ENCODE measurements at places on chromosomes 4 and X.

- no peak for DNase-seq
Observed at GRCh38 chr4:6464842-6465588, 7.4 kb downstream of the PPP2R2C start.

GRCh38 chr4:67273666-67274065, 271.6 kb downstream of the CENPC start:
- DNase-seq, result no peak

GRCh38 chrX:112734290-112734689, 54.6 kb upstream of the LHFPL1 start:
- DNase-seq, result no peak

GRCh38 chrX:96569034-96569433, 115.6 kb upstream of the DIAPH2 start:
- DNase-seq, result no peak

DNA sequence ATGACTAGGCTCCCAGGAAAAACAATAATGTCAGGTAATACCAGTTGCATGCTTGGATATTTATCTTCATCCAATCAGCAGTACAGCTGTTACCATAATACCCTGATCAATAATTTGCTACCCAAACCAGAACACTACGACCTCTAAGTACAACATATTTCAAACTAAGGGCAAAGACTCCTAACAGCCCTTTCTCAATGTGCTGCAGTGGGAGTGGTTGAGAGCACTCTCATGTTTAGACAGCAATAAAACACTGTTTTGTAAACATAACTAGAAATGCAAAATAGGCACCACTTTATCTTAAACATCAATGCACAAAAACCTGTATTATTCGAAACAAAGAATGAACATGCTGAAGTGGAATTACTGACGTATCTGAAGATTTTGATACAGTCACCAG, 28.9 kb downstream of the PPARGC1A start:
- DNase-seq, result no peak

- DNase-seq, result peak; percentile 0
Observed at GRCh38 chrX:140572724-140573123, 67.9 kb upstream of the SOX3 start.

DNA sequence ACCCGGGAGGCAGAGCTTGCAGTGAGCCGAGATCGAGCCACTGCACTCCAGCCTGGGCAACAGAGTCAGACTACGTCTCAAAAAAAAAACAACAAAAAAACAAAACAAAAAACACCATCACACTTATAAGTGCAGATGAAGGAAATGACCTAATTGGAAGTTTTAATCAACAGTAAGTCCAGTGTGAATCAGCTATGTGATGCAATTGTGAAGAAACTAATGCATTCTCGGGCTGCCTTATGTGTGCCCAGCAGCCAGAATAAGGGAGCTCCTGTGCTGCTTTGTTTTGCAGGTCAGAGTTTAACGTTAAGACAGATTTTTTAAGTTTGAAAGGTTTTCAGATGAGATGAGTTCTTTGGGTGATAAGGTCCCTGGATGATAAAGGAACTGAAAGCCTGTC, 10.8 kb downstream of the DAPP1 start:
- no peak for DNase-seq

GRCh38 chrX:53695946-53696549, 9.5 kb upstream of the HUWE1 start:
- no peak for DNase-seq

DNA sequence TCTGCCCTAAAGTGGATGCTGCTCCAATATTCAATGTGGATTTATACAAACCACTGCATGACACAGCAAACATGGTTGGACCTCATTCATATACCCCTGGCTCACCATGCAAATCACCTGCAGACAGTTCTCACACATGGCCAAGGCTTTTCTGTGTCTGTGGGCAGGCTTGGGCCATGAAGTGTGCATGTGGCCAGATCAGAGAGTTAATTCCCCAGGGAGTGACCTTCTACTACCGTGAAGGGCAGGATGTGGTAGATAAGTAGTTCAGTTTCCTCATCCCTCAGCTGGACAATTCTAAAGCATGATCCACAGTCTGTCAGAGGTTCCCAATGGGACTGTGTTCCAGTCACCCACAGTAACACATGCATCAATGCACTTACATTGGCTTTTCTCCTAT, 24.6 kb upstream of the BCLAF3 start:
- no peak for DNase-seq

GRCh38 chr4:7195141-7195515, 2.8 kb downstream of the SORCS2 start:
- DNase-seq, result no peak

DNA sequence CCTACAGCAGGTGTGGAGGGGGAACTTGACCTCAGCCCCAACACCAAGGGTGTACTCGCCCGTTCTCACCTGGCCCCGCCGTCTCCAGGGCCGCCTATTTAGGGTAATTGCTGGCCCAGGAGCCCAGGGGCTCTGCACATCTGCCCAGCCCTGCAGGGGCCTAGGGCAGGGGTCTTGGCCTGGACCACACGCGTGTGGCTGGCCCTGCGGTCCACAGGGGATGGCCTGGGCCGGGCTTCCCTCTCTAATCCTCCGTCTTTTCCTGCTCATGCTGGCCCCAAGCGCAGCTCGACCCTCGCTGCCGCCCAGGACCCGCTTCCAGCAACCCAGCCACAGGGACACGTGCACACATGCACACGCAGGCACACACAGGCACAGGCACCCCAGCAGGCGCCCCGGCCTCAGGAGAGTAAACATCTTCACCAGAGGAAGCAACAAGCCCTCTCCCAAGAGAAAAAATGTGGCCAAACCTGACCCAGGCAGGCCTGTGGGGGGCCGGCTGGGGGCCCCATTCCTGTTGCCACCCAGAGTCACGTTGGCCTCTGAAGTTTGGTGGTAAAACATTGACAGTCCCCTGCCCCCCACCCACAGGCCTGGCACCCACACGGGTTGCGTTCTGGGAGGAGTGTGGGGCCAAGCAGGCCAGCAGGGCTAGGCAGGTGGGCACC, 24.6 kb upstream of the FGFR3 start:
- DNase-seq, result no peak

- DNase-seq, result no peak
Observed at GRCh38 chr4:145852256-145852839, 86.3 kb downstream of the ZNF827 start.

- DNase-seq, result no peak
Observed at GRCh38 chrX:130789793-130790192, 113.2 kb downstream of the ENOX2 start.

GRCh38 chr4:63505714-63506460, 903.4 kb downstream of the TECRL start:
- DNase-seq, result no peak

GRCh38 chr4:70833675-70834074, 6.0 kb downstream of the GRSF1 start:
- DNase-seq, result no peak

DNA sequence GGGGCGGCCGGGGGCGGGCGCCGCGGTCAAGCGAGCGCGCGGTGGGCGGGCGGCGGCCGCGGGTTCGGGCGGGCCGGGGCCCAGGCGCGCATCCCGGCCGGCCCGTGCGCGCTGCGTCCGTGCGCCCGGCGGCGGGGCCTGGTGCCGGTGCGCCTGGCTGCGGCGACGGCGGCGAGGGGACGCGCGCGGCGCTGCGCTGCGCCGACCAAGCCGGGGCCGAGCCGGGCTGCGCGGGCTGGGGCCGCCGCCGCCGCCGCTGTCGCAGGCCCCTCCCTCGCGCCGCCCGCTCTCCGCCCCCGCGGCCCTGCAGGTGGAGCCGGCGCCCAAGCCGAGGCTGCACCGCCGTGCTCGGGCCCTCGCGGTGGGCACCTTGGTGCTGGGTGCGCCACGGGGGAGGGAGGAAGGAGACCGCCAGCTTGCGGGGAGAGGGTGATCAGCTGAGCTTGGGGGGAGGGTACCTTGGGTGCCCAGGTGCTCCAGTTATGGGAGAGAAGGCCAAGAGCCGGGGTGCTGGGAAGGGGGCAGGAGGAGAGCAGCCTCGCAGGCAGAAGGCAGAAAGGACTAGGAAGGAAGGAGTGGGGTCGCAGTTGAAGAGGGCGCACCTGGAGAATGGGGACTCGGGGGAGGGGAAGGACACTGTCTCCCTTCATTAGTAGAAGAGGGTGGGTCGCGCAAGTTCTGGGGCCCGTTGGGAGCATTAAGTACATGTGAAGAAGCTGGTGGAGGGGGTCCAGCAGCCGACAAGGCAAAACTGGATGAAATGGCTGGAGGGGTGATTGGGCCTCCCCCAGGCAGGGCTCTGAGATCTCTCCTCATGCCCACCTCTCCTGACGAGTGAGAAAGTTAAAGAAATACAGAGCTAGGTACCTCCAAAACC, at the start of gene PPP2R2C:
Gene PPP2R2C, minus strand, starts transcription at position 228 of the 877 bp plus-strand sequence. CDS start 385 bp downstream, outside the sequence.
- no peak for DNase-seq

- DNase-seq, result no peak
Observed at GRCh38 chr4:86948276-86948675, 13.5 kb downstream of the AFF1 start.

GRCh38 chr4:123423819-123424218, 27.2 kb downstream of the SPRY1 start:
- no peak for DNase-seq

- DNase-seq, result no peak
Observed at GRCh38 chrX:21691512-21692018, 33.4 kb upstream of the KLHL34 start.

- DNase-seq, result no peak
Observed at GRCh38 chrX:134180601-134181274, 56.2 kb upstream of the CCDC160 start.

DNA sequence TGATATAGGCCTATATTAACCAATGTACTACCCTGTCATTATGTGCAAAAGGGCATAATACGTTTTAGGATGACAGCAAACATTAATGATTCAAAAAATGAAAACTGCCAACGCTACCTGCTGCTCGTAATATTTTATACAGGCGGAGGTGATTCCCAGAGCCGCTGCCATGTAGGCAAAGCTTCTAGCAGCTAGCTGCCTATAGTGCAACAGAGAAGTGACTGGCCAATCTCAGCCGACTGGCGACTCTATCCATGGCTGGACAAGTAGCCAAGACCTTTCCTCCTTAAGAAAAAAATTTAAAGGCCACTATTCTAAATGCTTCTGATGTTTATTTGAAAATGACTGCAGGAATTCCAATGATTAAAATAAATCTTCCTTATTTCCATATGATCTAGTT, 1.9 kb downstream of the PPARGC1A start:
- DNase-seq, result no peak

DNA sequence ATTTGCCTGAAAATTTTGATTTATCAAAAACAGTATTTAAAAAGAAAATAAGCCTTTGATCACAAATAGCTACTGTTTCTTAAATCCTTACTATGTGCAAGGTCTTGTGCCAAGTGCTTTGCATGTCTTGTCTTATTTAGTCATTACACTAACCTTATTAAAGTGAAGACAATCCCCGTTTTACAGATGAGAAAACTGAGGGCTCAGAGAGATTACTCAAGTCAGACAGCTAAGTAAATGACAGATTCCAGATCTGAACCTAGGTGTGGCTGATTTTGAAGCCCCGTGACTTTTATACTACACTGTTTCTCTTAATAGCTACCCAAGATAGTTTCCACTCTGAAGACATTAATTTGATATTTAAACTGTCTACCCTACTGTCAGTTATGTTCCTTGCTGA, 38.2 kb downstream of the AFF2 start:
- no peak for DNase-seq

GRCh38 chrX:154459832-154460231, 1.8 kb downstream of the PLXNA3 start:
- DNase-seq, result no peak

DNA sequence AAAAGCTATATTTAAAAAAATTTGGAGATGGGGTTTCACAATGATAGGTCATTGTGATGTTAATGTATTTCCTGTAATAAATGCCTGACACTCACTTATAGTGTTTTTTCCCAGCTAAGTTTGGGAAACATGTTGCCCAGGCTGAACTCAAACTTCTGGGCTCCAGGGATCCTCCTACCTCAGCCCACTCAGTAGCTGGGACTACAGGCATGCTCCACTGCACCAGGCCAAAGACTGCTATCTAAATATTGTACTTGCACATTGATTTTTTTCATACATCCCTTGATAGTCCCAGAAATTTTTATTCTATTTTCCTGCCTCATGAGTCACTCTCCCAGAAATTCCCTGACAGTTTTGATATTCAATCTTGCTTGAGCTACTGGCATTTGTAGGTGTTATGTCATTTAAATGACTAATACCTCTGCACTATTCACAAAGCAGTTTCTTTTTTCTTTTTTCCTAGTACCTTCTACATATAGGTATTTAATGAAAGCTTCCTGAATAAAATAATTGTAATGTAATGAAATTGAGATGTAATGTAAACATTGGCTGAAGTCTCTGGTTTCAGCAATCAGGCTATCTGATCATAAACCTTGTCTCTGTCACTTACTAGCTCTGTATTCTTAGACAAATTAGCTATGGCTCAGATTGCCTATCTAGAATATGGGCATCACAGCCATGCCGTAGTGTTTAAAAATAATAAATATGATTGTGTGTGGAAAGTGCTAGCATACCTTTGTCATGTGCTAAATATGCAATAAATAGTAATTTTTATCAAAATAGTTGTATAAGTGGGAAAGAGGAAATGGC, 1973.0 kb upstream of the AGA start:
- DNase-seq, result no peak

DNA sequence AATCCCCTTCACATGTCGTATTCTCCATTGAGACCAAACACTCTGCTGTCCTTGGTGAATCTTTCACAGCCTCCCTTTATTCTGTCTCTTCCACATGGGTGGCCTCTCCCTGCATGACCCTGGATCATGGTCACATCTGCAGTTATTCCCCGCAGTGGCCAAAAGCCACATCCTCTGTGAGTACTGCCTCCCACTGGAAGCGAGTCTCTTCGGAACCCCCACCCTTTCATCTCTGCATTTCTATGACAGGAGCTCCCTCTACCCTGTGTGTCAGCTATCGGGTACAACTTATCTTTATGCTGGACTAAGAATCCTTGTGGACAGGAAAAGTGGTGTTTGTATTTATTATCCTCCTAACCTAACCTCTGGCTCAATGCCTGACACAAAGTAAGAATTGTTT, 48.6 kb upstream of the SHISA3 start:
- DNase-seq, result no peak

DNA sequence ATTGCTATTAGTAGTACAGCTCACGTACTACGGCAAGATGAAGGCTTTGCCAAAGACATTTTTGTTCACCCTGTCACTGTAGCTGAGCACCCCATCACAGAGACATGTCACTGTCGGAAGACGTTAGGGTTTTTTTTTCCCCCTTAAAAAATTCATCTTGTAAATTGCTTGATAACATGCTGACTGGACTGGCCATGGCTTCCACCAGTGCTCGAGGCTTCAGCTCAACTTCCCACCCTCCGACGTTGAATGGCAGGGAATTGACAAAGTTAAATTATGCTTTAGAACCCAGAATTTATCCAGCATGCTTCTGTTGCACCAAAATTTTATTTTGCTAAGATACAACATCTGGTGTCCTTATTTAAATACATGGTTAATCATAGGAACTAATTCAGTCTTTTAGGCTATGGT, 707 bp upstream of the OTUD4 start:
- DNase-seq, result no peak

DNA sequence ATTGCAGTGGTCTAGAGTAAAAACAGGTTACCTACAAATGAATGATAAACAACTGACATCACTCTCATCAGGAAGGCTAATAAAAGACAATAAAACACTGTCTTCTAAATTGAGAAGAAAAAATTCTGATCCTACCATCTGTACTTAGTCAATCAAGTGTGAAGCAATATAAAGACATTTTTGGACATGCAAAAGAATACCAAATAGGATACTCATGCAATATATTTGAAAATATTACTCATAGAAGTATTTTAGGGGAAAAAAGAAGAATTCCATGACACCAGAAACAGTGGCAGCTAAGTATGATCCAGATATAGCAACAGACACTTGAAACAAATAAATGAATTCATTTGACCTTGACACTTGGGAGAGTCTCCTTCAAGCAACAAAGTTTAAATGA, 63.8 kb upstream of the FAM120C start:
- no peak for DNase-seq

- DNase-seq, result no peak
Observed at GRCh38 chr4:163562496-163562895, 68.0 kb downstream of the TMA16 start.
